ENCODE measurements at places on chromosomes 6 and 20.

DNA sequence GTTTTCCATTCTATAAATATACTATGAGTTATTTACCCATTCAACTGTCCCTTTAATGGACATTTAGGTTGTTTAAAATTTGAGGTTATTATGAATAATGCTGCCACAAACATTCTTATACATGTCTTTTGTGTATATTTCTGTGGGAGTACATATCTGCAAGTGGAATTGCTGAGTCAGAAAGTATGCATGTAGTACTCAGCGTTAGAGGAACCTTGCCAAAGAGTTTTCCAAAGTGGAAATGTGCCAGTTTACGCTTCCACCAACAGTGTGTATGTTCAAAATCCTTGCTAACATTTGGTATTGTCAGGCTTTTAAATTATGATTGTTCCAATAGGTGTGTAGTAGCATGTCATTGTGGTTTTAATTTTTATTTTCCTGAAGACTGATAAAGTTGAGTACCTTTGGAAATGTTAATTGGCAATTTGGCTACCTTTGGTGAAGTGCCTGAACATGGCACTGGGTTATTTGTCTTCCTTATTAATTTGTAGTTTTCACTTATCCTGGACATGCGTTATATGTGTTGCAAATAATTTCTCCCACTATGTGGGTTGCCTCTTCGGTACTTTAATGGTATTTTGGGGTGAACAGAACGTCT lies 341.2 kb downstream of the CD83 start:
- DNase-seq, result no peak

DNA sequence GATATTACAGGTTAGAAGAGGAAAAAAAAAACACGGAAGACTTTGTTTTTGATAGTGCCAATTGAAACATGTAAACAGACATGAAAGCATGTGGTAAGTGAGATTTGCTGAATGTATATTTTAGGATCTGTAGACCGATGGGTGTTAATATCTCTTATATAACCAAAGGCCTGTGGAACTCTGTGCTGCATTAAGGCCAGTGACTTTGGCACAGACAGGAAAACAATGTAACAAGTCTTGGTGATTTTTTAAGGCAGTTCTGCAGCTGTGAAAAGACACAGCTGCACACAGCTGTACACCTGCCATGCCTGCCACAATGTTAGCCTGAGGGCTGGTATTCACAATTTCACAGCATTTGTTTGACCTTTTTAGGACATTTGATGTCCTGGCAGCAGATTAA lies 6.1 kb downstream of the SOBP start:
- DNase-seq, result no peak

GRCh38 chr20:33843854-33844253 lies 32.7 kb downstream of the CHMP4B start:
- DNase-seq, result no peak

GRCh38 chr20:45538209-45538799 lies 978 bp downstream of the WFDC6 start:
- DNase-seq, result no peak

DNA sequence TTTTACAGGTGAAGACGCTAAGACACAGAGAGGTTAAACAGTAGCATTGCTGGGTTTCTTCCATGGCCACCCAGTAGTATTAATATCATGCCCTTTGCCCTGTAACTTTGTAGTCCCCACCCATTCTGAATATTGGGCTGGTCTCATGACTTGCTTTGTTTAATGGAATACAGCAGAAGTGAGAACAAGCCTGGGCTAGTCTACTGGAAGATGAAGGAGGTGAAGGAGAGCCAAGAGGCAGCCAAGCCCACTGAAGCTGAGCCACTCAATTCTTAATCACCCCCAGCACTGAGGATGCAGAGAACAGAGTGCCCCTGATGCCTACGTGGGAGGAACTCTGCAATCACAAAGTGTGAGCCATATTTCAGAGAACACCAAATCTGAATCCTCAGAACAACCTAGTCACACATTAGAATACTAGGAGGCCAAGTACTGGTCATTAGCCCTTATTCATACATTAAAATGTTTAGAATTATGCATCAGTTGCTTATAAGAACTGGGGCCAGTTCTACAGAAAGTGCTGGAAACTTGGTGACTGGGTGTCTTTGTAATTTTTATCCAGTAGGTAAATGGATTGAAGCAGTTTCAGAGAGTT lies 270.1 kb upstream of the PRND start:
- DNase-seq, result no peak

Data from NCI-H2081 treated with DMSO at 0.1 percent for 48 hours (cell line).